Stimulated activated CD4-positive, alpha-beta T cell treated with anti-CD3 and anti-CD28 coated beads, TNF-alpha, amount 100 ng/mL, for 48 hours (primary cell): ENCODE measurements at places on chromosomes 11 and 22.

- no peak for DNase-seq
Measured at GRCh38 chr11:8709002-8709672, 26.5 kb downstream of the RPL27A start.

- no peak for DNase-seq
Measured at GRCh38 chr11:80846979-80847378, 1406.1 kb upstream of the TENM4 start.

DNA sequence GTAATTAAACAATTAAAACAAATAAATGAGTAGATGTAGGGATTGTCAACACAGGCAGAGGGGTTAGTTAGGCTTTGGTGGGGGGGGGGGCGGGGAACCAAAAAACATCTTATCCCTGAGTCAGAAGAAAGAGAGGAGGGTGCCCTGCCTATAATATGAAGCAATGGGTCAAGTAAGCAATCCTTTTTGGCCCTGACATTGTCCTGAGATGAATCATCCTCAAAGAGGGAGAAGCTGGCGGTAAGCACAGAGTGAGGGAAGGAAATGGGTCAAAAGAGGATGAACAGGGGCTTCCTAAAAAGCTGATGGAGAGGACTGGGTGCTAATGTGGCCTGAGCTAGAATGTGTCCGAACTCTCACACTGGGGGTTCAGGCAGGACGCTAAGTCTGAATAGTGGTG lies 4.7 kb downstream of the OLFML1 start:
- no peak for DNase-seq

GRCh38 chr11:63829823-63830489 lies 9.0 kb upstream of the MARK2 start:
- DNase-seq: no peak

- DNase-seq: no peak
Measured at GRCh38 chr22:30116362-30117117, 36.3 kb downstream of the HORMAD2 start.

GRCh38 chr22:47588578-47588960 lies 826.1 kb downstream of the TBC1D22A start:
- DNase-seq: no peak

DNA sequence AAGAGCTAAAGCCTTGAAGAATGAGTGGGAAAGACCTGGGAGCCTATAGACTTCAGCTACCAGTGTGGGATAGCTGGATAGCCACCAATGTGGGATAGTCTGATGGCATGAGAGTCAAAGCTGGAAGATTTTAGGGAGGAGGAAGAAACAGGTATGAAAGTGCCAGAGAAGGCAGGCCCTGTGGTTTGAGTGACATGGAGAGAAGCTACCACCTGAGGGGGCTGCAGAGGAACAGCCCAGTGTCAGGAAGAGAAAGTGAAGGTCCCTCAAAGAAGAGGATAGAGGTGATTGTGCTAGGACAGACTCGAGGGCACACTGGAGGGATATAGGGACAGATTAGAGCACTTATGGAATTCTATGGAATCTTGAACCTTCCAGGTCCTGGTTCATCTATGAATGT lies 23.1 kb upstream of the PAX6 start:
- no peak for DNase-seq

GRCh38 chr11:125724125-125724524 lies 22.0 kb upstream of the PATE1 start:
- no peak for DNase-seq

GRCh38 chr11:70707821-70708220 lies 309.5 kb downstream of the CTTN start:
- DNase-seq: no peak

DNA sequence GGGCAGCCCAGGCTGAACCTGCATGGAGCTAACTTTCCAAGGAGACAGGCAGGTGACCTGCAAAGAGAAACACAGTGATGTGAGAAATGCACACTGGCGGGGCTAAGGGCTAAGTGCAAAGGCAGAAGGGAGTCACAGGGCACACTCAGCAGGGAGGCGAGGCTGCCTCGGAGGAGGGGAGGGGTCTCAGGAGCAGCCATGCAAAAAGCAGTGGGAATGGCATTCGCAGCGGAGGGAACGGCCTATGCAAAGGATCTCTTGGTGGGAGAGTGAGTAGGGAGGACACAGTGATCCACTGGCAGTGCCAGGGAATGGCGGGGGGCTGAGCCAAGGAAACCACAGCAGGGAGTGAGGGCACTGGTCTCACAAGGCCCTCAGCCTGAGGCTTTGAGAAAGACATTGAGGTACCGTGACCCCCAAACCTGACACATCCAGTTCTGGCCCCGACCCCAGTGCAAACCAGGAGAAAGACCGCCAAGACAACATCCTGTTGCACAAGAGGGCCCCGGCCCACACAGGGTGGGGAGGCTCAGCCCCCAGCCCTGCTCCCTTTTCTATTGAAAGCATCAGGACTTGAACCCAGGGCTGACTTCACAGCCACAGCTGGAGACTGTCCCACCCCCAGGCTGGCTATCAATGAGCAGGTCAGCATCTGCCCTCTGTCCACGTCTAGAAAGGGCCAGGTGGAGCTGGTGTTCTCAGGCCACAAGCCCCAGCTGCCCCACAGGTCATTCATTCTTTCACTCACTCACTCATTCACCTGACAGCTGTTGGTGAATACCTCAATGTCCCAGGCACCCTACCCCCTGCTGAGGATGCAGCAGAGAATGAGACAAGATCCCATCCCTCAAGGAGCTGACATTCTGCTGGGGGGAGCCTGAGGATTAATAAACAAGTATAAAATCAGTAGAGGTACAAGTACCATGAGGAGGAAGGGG lies 50.7 kb downstream of the IGLL1 start:
- no peak for DNase-seq

GRCh38 chr22:47267513-47268282 lies 505.2 kb downstream of the TBC1D22A start:
- DNase-seq: no peak

- DNase-seq: no peak
Measured at GRCh38 chr11:92329137-92329536, 104.5 kb downstream of the FAT3 start.

DNA sequence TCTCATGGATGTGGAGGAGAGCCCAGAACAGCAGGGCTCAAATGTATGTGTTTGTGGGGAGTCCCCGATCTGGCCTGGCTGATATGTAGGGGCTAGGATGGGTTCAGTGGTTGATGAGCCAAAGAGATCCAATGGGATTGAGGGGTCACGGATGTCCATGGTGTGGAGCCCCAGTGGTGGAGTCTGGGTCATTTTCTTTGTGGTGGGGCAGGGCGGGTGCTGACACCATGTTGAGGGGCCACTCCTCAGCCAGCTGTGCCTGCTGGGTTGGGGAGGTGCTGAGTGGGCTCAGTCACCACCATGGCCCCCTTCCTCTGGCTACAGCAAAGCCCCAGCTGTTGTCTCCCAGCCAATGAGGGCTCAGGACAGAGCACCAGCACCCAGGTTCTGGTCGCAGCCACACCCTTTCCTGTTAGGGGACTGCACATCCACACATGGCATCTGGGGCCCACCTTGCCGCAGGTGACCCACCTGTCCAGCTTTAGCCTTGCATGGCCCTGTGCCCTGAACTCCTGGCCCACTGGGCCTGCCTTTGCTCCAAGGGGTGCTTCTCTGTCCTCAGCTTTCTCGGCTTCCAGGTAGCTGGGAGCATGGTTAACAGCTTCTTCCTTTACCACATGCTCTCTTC lies 3.2 kb upstream of the GNAZ start:
- no peak for DNase-seq

DNA sequence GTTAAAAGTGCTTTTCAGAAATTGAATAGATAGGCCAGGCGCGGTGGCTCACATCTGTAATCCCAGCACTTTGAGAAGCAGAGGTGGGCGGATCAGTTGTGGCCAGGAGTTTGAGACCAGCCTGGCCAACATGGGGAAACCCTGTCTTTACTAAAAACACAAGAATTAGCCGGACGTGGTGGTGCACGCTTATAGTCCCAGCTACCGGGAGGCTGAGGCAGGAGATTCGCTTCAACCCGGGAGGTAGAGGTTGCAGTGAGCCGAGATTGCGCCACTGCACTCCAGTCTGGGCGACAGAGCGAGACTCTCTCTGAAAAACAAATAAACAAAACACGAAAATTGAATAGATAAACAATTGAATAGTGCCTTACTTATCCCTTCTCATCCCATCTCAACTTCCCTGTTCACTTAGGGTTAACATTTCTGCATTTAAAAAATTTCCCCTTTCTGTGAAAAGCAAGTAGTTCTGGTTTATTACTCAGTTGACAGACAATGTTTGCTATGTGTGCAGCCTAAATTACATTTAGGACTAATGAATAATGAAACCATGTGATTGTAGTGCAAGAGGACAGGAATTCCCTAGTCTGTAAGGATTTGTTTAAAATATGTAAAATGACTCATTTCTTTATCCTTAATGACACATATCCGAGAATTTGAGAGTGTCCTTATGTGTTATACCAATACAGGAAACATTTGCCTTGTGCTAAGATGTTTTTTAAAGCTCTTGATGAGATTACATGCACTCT lies 6.0 kb downstream of the RNF169 start:
- DNase-seq: no peak

DNA sequence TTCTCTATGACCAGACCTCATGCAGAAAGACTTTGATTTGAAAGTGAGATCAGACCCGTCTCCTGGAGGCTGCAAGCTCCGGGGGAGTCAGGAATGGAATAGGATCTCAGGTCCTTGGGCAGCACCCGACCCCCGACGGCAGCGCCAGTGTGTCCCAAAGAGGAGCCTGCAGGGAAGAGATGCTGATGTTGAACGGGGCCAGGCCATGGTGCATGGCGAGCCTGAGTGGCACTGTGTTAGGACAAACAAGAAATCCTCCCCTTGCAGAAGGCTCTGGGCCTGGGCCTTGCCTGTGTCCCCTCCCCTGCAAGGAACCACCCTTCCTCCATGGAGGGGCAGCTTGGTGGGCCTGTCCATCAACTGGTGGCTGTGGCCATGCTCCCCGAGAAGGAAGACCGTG lies 20.1 kb upstream of the SYT8 start:
- no peak for DNase-seq

GRCh38 chr22:42294034-42294985 lies 23.9 kb upstream of the TCF20 start:
- DNase-seq: no peak

GRCh38 chr22:39859903-39860588 lies 33.5 kb downstream of the ENTHD1 start:
- no peak for DNase-seq

- DNase-seq: no peak
Measured at GRCh38 chr11:95939091-95939490, 15.2 kb upstream of the MTMR2 start.

DNA sequence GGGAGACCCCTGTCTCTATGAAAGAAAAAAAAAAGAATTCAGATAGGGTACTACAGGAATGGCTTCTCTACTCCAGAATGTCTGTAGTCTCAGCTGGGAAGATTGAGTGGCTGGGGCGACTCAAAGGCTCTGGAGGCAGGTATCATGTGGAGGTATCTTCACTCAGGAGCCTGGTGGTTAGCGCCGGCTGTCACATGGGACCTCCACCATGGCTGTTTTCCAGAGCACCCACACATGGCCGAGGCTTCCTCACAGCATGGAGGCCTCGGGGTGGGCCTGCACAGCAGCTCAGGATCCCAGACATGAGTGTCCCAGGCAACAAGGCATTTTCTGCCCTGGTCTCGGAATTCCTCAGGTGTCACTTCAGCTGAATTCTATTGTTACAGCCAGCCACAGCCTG lies 10.1 kb downstream of the RPS13 start:
- DNase-seq: no peak

GRCh38 chr22:49751318-49751965 lies 76.2 kb downstream of the BRD1 start:
- no peak for DNase-seq

- DNase-seq: no peak
Measured at GRCh38 chr11:69574608-69575255, 66.2 kb upstream of the CCND1 start.

GRCh38 chr11:60764879-60765278 lies 8.2 kb downstream of the MS4A15 start:
- DNase-seq: no peak

GRCh38 chr11:61325649-61326414 lies 7.1 kb downstream of the DDB1 start:
- no peak for DNase-seq

GRCh38 chr11:70942593-70942992 lies 309.8 kb downstream of the SHANK2 start:
- no peak for DNase-seq

GRCh38 chr11:109808569-109808968 lies 284.6 kb upstream of the ZC3H12C start:
- DNase-seq: no peak

GRCh38 chr11:119717839-119718534 lies 11.0 kb downstream of the NECTIN1 start:
- no peak for DNase-seq

DNA sequence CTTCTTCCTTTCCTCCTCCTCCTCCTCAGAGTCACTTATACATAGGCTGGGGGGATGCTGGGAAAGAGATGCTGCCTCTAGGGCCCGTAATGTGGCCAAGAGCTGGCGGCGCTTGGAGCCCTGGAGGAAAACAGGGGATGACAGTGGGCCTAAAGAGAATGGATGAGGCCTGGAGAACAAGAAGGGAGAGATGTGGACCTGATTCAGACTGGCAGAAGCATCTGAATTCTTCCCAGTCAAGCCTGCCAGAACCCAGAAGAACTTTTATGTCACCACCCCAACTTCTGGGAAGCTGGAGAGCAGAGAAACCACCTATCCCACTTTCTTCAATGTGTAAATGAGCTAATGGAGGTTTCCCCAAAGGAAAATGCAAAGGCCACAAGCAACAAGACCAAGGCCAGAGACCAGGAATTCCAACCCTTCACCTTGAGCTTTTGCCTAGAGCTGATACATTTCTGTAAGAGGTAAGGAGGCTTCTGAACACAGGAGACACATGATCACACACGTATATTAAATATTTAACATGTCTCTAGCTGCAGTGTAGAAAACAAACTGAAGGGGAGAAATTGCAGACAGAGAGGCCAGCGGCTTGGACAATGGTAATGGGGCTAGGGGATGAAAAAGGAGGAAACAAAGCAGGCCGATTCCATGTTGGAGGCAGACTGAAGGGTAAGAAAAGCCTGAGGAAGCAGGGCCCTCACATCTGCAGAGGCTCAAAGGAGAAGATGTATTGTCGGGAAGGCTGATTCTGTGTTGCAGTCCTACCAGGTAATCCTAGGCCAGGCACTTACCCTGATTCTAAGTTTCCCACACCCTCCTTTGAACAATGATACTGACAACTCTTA lies 1.1 kb downstream of the RRP8 start:
- no peak for DNase-seq

GRCh38 chr11:27701355-27702105 lies 1.3 kb upstream of the BDNF start:
- DNase-seq: no peak

GRCh38 chr11:35256296-35256695 lies 117.3 kb downstream of the CD44 start:
- DNase-seq: no peak

DNA sequence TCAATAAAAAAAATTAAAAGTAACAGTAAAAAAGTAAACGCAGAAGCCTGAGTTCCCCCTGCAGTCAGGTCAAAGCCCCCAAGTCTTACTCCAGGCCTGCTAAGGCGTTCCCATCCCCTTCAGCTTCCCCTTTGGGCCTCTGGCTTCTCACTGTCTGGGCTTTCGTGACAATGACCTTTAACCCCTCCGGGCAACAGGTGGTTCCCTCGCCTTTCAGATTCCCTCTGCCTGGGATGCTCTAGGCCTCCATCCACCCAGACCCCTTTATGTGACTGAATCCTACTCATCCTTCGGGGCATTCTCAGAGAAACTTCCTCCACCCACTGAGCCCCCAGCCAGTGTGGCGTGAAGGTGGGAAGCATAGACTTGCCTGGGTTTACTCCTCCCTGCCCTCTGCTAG lies 8.0 kb downstream of the MPST start:
- no peak for DNase-seq
